Stimulated activated CD8-positive, alpha-beta memory T cell treated with anti-CD3 and anti-CD28 coated beads, Interleukin-12 subunit alpha, Interleukin-12 subunit beta, amount 100 ng/mL, for 4 hours (primary cell): ENCODE measurements at places on chromosomes 7 and 10.

- DNase-seq, result no peak
Observed at GRCh38 chr7:44103566-44103922, 601 bp upstream of the AEBP1 start.

DNA sequence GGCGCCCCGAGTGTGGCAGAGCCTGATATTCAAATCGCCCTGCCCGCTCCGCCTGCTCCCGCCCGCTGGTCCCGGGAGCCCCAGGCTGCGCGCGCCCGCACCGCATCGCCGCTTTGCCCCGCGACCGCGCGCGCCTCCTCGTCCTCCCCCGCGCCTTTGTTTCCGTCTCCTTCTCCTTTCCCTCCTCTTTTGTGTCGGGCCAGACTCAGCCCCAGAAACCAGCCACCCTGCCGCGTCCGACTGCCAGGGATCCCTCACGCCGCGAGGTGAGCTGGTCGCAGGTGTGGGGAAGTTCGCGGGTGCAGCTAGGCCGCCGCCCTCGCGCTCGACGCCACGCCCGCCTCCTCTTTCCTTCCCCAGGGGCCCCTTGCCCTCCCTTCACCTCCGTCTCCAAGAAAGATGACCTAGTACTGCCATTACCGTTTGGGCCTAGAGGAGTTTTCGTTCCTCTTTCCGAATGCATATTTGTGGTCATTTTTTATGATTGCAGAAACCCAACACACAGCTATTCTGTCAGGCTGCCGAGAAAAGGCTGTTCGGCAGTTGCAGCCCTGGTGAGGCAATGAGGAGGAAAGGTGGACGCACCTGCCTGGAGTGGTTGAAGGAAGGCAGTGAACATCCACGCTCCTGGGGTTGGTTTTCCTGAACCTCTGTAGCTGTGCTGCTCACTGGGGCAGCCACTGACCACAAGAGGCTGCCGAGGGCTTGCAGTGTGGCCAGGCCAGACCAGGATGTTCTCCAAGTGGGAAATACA lies 107.3 kb downstream of the SNX10 start:
- no peak for DNase-seq

DNA sequence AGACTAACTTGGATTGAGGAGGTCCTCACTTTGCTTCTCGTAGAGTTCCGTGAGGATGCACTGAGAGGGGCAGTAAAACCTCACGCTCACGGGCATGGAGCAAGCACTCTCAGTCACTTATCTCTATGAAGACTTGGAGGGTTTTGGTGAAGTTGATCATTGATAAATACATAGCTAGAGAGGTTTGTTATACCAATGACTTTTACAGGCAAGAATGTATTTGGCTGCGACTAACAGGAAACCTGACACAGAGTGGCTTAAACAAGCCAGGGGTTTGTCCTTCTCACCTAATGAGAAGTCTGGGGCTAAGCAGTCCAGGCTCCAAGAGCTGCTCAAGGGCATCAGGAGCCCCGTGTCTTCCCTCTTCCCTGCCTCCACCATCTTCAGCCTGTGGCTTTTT lies 6.1 kb downstream of the BICC1 start:
- no peak for DNase-seq

GRCh38 chr7:155425887-155426286 lies 32.0 kb upstream of the EN2 start:
- no peak for DNase-seq

- DNase-seq, result no peak
Observed at GRCh38 chr10:110530131-110530831, 32.6 kb downstream of the DUSP5 start.

GRCh38 chr10:90204956-90205314 lies 503.5 kb downstream of the KIF20B start:
- no peak for DNase-seq

DNA sequence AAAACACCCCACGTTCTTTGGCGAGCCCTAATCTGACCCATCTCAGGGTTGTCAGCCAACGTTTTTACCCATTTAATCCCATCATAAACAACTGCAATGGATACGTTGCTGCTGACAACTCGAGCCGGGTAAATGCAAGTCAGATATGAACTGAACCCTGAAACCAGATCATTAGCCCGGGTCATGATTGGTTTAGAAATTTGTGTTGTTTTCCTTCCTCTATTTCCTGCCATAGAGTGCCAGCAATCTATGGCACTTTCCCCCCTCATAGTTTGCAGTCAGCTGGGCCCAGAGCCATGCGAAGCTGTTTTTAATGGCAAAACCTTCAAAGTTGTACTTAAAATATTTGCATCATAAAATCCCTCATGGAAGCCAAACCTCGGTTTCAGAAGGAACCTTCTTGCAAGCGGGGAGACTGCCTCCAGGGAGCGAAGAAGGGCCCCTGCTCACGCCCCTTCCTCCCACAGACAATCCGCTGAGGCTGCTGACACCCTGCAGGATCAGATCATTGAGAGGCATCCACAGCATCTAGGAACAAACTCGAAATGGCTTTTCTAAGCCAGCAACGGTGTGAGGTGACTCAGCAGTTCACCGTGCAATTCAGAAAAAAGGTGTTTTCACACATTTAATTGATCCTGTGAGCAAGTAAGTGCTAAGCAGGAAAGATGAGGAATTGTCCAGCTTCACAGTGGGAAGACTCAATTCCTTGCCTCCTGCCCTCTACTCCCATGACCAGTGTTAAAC lies 710.1 kb downstream of the PARD3 start:
- DNase-seq, result no peak

DNA sequence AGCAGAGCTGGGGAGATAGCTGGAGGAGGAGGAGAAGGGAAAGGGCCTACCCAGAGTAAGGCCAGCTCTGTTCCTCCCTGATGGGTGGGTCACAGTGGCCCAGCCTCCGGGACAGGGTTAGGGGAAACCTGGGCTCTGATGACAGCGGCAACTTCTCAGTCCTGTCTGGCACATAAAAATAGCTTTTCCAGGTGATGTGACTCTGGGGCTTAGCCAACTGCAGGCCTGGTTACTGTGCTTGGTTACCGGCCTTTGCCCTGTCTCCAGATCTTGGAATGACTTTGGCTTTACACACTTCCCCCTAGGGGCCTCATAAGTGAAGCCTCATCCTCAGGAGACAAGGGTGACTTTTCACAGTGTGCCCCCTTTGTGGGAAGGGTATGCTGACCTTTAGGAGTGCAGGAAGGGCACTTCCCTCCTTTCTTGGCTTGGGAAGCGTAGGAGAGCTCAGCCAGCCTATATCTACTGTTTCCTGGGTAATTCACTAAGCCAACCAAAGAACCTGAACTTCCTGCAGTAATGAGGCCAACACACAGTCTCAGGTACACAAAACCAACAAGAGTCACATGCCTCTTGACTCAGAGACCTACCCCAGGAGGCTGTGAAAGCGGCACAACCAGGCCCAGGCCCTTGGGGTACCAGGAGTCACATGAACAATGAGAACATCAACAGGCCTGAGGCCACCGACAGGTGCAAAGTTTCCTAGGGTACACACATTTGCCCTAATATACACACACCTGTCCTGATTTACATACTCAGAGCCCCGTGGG lies 11.7 kb upstream of the HILPDA start:
- DNase-seq, result no peak
